ENCODE measurements at places on chromosomes 5 and 9. TPM values are rescaled to one million over a fixed set of nuclear protein-coding genes. Genes with fewer than 3 reads are reported as not detected.

- DNase-seq = no peak
Measured at GRCh38 chr5:132949136-132949535, 14.3 kb downstream of the AFF4 start.

- DNase-seq = peak; percentile 97
Measured at GRCh38 chr5:113489299-113489698, 1.0 kb upstream of the MCC start.

The NTRK2 gene
- total RNA-seq = not detected

The NRARP gene
- total RNA-seq = 35.5 TPM

The ABO gene
- total RNA-seq = not detected

GRCh38 chr5:42377496-42377895 is 45.7 kb upstream of the GHR start:
- DNase-seq = peak; percentile 75

The LHX6 gene
- 16.5 TPM for total RNA-seq

The FNIP1 gene
- 16.3 TPM for total RNA-seq

- DNase-seq = no peak
Measured at GRCh38 chr9:642014-642413, 199.5 kb upstream of the DMRT1 start.

- DNase-seq = no peak
Measured at GRCh38 chr5:167905919-167906853, 385.3 kb upstream of the WWC1 start.

DNA sequence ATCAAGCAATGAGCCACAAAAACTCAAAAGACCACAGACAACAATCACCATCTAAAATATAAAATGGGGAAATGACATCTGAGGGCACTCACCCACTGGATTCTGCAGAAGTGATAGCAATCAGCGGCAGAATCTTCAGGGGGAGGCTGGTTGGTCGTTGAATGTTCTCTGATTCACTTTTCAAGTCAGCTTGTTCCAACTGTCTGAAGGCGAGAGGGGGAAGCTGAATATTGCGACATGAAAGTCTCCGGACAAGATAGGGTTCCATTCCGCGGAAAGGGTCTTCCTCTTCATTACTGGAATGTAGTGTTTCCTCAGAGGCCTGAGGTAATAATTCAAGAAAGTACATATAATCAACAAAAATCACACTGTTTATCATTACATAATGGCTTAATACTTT is 94.9 kb upstream of the PDE4D start:
- DNase-seq = no peak

The PCDHB6 gene
- total RNA-seq = not detected

The AK3 gene
- total RNA-seq = 79.2 TPM

DNA sequence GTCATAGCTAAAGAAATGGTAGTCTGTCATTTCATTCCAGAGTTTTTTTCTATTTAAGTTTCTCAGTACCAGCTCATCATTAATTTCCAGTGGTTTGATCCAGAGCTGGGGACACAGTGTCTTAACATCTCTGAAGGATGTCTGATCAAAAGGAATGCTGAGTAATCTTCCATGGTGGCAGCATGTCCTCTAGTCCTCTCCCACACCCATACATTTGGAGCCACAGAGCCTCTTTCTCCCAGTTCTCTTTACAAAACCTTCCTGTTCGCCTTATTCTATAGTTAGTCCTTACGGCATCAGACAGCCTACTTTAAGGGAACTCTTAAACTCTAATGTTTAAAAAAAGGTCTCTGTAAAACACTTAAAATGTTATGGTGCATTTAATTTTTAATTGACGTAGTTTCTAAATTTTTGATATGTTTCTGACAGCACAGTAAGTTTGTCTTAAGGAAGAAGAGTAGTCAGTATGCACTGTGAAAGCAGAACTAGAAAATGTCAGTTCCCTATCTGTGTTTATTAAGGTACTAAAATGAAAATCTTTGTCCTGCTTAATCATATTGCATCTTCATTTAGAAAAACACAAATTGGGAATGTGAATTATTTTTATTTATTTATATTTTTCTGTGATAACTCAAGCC is 96.8 kb downstream of the INIP start:
- no peak for DNase-seq

DNA sequence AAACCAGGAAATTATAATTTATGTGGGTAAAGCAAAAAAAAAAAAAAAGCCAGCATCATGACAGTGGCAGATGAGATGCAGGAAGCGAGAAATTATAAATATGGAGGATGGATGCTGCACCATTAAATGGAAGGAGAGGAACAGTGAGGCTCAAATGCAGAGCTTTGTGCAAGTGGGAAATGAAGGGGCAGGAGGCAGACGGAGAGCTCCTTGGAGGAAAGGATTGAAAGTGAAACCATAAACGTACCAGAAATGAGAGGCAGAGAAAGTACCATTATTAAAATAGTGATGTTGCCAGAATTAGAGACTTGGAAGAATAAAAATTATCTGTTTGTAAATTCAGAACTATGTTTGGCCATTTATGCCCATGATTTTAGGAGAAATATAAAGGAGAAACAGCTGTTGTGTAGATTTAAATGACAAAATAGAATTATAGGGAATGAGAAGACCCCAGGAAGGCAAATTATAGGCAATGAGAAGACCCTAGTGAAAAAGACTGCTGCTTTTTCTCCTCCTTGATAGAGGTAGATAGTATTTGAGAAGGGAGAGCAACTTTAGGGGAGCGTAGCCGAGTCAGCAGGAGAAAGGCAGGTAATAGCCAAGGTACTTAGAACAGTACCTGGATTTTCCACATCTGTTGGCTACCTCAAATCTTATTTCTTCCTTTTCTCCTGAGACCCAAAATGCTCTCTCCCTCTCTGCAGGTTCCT is 341.0 kb upstream of the CD180 start:
- no peak for DNase-seq

DNA sequence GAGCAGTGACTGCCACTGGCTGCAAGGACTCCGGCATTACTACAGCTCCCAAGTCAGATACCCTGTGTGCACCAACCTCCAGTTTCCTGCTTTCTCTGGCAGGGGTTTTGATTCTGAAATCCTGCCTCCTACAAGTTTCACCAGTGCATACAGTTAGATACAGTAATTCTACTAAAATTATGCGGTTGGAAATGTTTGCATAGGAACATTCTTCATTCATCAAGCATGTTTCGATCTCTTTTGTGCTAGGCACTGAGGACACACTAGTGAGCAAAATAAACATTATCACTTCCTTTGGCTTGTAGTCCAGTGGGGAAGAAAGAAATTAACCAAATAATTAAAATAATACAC is 152.2 kb downstream of the TMEM167A start:
- peak; percentile 20 for DNase-seq

The GNG10 gene
- total RNA-seq = 27.1 TPM

DNA sequence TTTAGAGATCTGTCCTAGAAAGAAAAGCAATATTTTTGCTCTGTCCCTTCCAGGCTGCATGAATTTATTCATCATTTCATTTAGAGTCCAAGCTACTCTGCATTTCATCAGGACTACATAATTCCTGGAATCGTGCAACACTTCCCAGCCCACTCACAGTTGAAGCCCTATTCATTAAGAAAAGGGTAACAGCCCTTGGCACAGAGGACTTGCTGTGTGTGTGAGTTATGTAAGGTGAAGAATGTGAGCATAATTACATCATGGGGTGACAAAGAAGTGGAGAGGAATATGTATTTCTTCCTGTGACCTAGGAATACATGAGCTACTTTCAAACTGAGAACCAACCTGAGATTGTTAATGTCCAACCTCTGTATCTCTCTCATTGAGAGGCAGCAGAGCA is 317.4 kb downstream of the ARHGEF28 start:
- no peak for DNase-seq

All from PC-3 (cell line).